Suprapubic skin (tissue), 4 donors: ENCODE measurements at places on chromosomes 3 and 15. TPM values are rescaled to one million over a fixed set of nuclear protein-coding genes. Genes with fewer than 3 reads are reported as not detected.
A peak's percentile ranks its signal among the peaks of the same experiment; 100 is the strongest.

The UACA gene
- total RNA-seq = 26.1 TPM

DNA sequence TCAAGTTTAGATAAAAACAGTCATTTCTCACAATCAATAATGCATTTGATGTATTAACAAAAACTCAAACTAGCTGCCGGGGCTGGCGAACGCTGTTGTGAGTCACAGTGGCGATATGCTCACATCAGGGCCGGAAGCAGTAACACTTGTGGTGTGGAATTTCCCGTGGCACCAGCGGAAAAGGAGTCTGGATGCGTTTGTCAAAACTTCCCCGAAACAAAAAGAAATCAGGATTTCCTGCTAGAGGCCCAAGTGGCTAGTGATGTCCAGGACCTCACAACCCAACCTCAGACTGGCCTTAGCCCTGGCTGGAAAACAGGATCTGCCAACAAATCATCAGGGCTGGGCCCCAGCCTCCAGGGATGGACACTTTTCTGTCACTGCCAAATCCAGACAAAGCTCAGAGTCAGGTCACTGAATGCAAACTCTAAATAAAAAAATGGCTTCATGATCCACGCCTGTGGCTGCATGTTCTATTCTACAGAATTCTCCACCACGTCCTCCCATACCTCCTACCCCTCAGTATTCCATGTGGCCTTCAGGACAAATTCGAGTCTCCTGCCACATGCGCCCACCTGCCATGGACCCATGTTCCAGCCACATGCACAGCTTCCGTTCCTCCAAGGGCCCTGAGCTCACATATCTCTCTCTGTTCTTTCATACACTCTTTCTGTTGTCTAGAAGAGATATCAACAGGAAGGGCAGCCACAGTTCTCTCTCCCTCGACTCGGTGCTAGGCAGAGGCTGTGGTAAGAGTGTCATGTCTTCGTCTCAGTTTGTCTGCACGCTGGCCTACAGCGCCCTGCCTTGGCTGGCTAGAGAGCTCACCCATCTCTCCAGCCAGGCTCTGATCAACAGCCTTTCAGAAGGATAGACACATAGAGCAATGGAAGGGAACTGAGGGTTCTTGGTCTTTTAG is 35.4 kb downstream of the EHD4 start:
- no peak overlapping the region for H3K4me3 ChIP-seq
- peak overlapping the region; percentile 78 for H3K27ac ChIP-seq
- H3K27me3 ChIP-seq = no peaks in the 10 kb centered on the region
- peaks cover 14% of the 10 kb centered on the region for H3K36me3 ChIP-seq

DNA sequence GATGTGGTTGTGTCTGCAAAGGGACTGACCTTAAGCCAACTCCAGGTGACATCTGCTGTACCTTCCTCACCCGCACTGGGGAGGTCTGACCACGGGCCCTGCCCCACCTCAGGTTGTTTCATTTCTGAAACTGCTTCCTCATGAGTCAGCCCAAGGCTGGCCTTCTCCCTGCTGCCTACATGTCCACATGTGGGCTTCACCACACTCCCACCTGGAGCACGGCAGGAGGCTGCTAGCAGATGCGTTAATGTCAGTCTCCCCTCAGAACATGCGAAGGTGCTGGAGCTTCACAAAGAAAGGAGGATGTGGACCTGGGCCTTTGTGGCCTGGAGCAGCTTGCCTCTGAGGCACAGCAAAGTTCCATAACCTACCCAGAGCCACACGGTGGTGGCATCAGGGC is 69.4 kb upstream of the PLXNA1 start:
- H3K4me1 ChIP-seq = peaks cover 26% of the 10 kb centered on the region
- H3K27me3 ChIP-seq = no peaks in the 10 kb centered on the region
- H3K36me3 ChIP-seq = no peaks in the 10 kb centered on the region
- no peak for DNase-seq
- no peak overlapping the region for H3K4me3 ChIP-seq

The SH2D7 gene
- not detected for total RNA-seq

DNA sequence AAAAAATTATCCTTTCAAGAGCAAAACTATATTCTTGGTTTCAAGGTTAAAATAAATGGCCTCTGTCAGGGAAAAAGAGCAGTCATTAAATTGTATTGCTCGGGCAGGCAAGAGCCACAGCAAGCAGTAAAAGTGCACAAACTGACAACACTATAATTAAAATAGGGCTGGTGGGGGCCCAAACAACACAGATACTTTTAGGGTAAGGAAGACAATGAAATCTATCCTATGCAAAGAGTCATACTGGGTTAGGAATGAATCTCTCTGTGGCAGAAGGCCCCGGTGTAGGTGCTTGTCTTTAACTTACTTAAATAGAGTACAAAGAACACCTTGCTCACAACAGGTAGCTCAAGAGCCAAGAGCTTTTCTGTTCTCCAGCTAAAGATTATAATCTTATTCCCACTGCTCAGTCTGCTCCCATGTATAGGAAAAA is 94.7 kb downstream of the DLG1 start:
- no peak overlapping the region for H3K4me3 ChIP-seq
- no peaks in the 10 kb centered on the region for H3K27me3 ChIP-seq
- H3K4me1 ChIP-seq = peaks cover 8% of the 10 kb centered on the region
- no peaks in the 10 kb centered on the region for H3K36me3 ChIP-seq

DNA sequence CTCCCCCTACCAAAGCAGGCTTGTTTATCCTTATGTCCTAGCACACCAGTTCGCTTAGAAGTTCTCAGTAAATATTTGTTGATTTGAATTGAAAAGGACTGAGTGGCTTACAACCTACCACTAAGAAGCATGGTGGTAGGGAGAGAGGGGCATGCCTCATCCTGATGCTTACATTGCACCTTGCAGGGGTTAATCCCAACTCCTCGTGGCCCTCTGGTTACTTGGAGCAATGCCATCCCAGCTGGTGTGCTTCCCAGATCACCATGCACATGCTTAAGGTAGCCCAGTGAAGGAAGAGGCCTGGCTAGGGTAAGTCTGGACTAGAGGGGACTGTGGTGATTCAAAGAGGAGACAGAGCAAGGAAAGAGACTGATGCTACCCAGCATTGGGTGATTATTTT is 253.3 kb downstream of the CLSTN2 start:
- no peaks in the 10 kb centered on the region for H3K27me3 ChIP-seq
- no peak for DNase-seq
- no peaks in the 10 kb centered on the region for H3K36me3 ChIP-seq
- no peak overlapping the region for H3K4me3 ChIP-seq
- no peak overlapping the region for H3K27ac ChIP-seq

DNA sequence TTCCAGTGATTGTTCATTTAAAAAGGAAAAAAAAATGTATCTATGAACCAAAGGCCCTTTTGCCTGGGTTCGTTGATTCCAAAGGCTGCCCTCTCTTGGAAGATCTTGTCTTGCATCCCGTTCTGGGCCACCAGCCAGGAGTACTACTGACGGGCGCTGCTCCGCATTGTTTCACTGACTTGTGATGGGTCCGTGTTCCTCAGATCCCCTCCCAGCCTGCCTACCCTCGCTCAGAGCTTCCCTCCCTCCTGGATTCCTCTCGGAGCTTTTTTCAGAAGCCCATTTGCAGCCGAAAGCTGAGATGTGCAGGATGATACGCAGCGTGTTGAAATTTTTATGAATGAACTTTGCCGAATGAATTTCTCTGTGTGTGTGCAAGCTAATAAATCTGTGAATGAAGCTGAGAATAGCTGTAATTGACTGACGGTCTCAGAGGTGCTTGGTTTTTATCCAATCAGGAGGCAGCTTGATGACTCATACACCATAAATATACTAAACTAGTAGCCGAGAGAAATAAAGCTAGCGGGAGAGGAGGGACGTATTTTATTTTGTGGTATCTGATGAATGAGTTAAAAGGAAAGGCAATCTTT is at the start of gene SHC4:
Gene SHC4, minus strand, starts transcription at position 396 of the 590 bp plus-strand sequence. CDS start 904 bp downstream, outside the sequence.
- peak within 1 kb of the TSS; percentile 5 for H3K27ac ChIP-seq
- peaks cover 20% of the 10 kb centered on the region for H3K4me1 ChIP-seq
- H3K36me3 ChIP-seq = no peaks in the 10 kb centered on the region
- no peaks in the 10 kb centered on the region for H3K27me3 ChIP-seq
- DNase-seq = peak; percentile 82

DNA sequence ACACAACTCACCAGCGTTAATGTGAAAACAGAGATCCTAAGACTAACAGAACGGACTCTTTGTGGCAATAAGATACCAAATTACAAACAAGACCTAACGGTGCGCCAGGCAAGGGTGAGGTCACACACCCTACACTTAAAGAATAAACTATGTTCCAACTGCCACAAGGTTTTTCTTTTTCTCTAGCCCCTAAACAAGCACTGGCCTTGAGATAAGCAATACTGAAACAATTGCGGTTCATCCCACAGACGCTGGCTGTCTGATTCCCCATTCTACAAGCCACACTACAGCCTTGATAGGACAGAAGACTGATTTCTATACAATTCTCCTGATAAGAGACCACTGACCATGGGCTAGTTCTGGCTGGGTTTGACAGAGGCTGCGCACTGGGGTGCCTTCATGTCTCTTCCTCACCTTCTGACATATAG is 20.5 kb upstream of the LIMD1 start:
- no peak for DNase-seq
- H3K36me3 ChIP-seq = no peaks in the 10 kb centered on the region
- no peaks in the 10 kb centered on the region for H3K4me1 ChIP-seq
- no peak overlapping the region for H3K27ac ChIP-seq

- no peaks in the 10 kb centered on the region for H3K4me1 ChIP-seq
- H3K36me3 ChIP-seq = no peaks in the 10 kb centered on the region
- no peak overlapping the region for H3K27ac ChIP-seq
- DNase-seq = no peak
- H3K27me3 ChIP-seq = no peaks in the 10 kb centered on the region
These were observed 390.4 kb upstream of the MEIS2 start for GRCh38 chr15:37490707-37491106.

The FBXO40 gene
- total RNA-seq = not detected

GRCh38 chr3:138060792-138061191 is 50.8 kb downstream of the CLDN18 start:
- H3K4me3 ChIP-seq = no peak overlapping the region
- H3K4me1 ChIP-seq = no peaks in the 10 kb centered on the region
- H3K27me3 ChIP-seq = no peaks in the 10 kb centered on the region
- H3K36me3 ChIP-seq = peaks cover 40% of the 10 kb centered on the region

The EPHB3 gene
- total RNA-seq = 97.5 TPM

The SKOR1 gene
- 1.5 TPM for total RNA-seq

DNA sequence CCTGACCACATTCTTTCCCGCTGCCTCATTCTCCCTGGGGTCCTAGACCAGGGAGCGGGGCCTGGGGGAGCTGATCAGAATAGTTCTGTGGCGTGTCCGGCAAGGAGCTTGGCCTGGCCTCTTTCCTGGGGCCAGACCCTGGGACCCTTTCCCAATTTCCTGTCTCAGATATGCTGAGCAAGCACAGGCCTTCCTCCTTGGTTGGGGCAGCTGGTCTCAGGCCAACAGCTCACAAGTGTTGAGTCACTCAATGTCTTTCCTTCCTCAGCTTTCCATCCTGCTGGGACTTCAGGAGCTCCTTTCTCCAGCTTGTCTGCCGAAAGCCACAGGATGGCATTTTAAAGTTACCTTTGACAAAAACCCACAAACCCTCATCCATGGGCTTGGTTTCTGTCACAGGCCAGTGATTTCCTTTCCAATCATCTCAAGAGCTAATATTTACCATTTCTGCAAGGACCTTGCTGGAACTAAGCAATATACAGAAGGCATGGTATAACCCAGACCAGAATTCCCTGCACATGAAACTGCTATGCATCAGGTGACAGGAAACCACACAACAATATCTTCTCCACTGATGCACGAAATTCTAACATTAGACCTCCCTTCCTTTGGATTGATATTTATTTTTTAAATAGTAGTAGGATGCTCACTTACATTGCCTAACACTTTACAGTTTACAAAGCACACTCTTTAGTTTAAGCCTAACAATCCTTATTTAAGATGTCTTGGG is 19.5 kb upstream of the TIMP4 start:
- no peak overlapping the region for H3K4me3 ChIP-seq
- H3K27me3 ChIP-seq = no peaks in the 10 kb centered on the region
- no peak for DNase-seq
- H3K4me1 ChIP-seq = no peaks in the 10 kb centered on the region

The SH3BP5 gene
- total RNA-seq = 15.7 TPM

GRCh38 chr3:109071350-109072142 is 46.4 kb downstream of the MORC1 start:
- no peaks in the 10 kb centered on the region for H3K27me3 ChIP-seq
- no peaks in the 10 kb centered on the region for H3K4me1 ChIP-seq
- H3K36me3 ChIP-seq = no peaks in the 10 kb centered on the region
- no peak overlapping the region for H3K27ac ChIP-seq
